Naive thymus-derived CD8-positive, alpha-beta T cell (primary cell): ENCODE measurements at places on chromosomes 5 and 9. TPM values are rescaled to one million over a fixed set of nuclear protein-coding genes. Genes with fewer than 3 reads are reported as not detected.

Gene N4BP3
- polyA plus RNA-seq = 5.5 TPM

Gene NR5A1
- not detected for polyA plus RNA-seq

- no peak overlapping the region for H3K27ac ChIP-seq
- H3K36me3 ChIP-seq = peaks cover 30% of the 10 kb centered on the region
- DNase-seq = no peak
- no peak overlapping the region for H3K4me3 ChIP-seq
Measured at GRCh38 chr5:132365213-132365612, 4.3 kb upstream of the SLC22A5 start.

Gene TRIM14
- polyA plus RNA-seq = 84.0 TPM

- no peaks in the 10 kb centered on the region for H3K4me1 ChIP-seq
- no peak overlapping the region for H3K4me3 ChIP-seq
- DNase-seq = no peak
- H3K36me3 ChIP-seq = no peaks in the 10 kb centered on the region
- no peak overlapping the region for H3K27ac ChIP-seq
- peaks cover 5% of the 10 kb centered on the region for H3K27me3 ChIP-seq
Measured at GRCh38 chr5:76930083-76930482, 22.8 kb upstream of the CRHBP start.

- peaks cover 3% of the 10 kb centered on the region for H3K36me3 ChIP-seq
- H3K4me1 ChIP-seq = peaks cover 15% of the 10 kb centered on the region
- H3K27ac ChIP-seq = no peak overlapping the region
- no peaks in the 10 kb centered on the region for H3K27me3 ChIP-seq
- DNase-seq = no peak
Measured at GRCh38 chr5:65556181-65556580, 6.8 kb downstream of the CENPK start.

GRCh38 chr9:36092509-36093215 lies 43.9 kb upstream of the GLIPR2 start:
- H3K36me3 ChIP-seq = peaks cover 4% of the 10 kb centered on the region
- peak; percentile 14 for DNase-seq
- H3K27ac ChIP-seq = peak overlapping the region; percentile 81
- H3K4me1 ChIP-seq = peaks cover 13% of the 10 kb centered on the region
- H3K27me3 ChIP-seq = no peaks in the 10 kb centered on the region
- peak overlapping the region; percentile 53 for H3K4me3 ChIP-seq

DNA sequence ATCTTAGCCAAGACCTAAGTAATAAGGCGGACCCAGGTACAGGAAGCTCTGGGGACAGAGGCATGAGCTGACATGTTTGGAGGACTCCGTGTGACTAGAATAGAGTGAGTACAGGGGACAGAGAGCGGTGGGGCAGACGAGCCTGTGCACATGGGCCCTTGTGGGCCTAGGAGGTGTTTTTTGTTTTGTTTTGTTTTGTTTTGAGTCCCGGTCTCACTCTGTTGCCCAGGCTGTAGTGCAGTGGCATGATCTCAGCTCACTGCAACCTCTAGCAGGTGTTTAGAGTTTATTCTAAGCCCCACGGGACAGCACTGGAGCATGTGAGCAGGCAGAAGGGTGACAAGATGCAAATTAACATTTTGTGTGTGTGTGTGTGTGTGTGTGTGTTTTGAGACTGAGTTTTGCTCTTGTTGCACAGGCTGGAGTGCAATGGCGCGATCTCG lies 3.1 kb upstream of the EEIG1 start:
- H3K36me3 ChIP-seq = peaks cover 9% of the 10 kb centered on the region
- peaks cover 45% of the 10 kb centered on the region for H3K4me1 ChIP-seq
- H3K4me3 ChIP-seq = peak overlapping the region; percentile 59
- no peaks in the 10 kb centered on the region for H3K27me3 ChIP-seq
- H3K27ac ChIP-seq = peak overlapping the region; percentile 98
- no peak for DNase-seq

DNA sequence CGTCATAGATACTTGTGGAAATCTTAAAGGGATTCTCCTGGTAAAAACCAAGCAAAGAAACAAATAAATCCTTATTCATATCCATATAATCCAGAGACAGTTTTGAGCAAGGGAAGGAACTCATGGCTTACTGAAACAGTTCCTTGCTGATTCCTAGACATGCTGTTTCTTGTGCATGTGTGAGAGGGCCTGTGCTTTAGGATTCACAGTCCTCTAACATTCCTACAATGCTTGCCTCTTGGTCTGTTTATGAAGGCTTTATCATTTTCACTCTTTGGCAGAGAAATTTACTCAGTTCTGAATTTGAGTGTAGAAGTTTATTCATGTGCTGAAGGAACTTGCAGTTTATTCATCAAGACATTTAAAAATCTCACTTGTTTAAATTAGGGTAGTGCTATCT lies 123.4 kb downstream of the RPS23 start:
- H3K27me3 ChIP-seq = no peaks in the 10 kb centered on the region
- no peak overlapping the region for H3K27ac ChIP-seq
- no peaks in the 10 kb centered on the region for H3K4me1 ChIP-seq
- no peaks in the 10 kb centered on the region for H3K36me3 ChIP-seq

- no peaks in the 10 kb centered on the region for H3K27me3 ChIP-seq
- no peak overlapping the region for H3K4me3 ChIP-seq
- H3K27ac ChIP-seq = no peak overlapping the region
- no peak for DNase-seq
- H3K36me3 ChIP-seq = peaks cover 46% of the 10 kb centered on the region
Measured at GRCh38 chr5:103207011-103207410, 51.6 kb upstream of the MACIR start.

DNA sequence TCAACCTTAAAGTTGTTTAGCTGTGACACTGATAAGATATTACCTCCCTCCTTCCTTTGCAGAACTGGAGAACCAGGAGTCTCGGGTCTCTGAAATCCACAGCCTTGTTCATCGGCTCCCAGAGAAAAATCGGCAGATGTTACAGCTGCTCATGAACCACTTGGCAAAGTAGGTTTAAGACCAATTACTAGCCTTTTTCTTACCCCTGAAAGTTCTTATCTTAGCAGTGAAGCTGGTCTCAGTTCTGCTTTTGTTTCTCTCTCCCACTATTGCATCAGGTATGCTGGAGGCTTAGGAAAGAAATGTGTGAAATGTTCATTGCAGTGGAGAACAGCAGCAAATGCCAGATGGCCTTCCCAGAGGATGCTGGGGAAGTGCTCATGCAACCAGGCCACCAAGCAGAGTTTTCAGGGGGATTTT lies 287.4 kb downstream of the ARHGAP26 start:
- H3K4me3 ChIP-seq = no peak overlapping the region
- H3K4me1 ChIP-seq = peaks cover 29% of the 10 kb centered on the region
- no peak overlapping the region for H3K27ac ChIP-seq
- no peak for DNase-seq

DNA sequence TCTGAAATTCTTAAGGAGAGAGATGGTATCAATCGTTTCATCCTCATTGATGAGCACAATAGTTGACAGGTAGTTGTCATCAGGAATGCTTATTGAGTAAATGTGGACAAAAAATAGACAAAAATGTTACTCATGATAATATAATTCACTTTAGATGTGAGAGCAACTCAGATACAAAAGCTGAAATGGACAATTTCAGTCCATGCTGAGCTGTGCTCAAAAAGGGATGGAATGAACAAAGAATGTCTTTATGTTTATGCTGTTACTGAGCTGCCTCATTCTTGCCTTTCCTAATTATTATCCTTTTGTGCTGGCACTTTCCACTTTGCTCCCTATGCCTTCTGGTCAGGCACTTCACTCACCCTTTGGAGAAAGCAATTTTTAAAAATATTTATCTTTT lies 49.5 kb downstream of the JAKMIP2 start:
- H3K36me3 ChIP-seq = no peaks in the 10 kb centered on the region
- H3K4me1 ChIP-seq = peaks cover 7% of the 10 kb centered on the region
- no peak overlapping the region for H3K4me3 ChIP-seq
- H3K27ac ChIP-seq = no peak overlapping the region
- no peaks in the 10 kb centered on the region for H3K27me3 ChIP-seq

DNA sequence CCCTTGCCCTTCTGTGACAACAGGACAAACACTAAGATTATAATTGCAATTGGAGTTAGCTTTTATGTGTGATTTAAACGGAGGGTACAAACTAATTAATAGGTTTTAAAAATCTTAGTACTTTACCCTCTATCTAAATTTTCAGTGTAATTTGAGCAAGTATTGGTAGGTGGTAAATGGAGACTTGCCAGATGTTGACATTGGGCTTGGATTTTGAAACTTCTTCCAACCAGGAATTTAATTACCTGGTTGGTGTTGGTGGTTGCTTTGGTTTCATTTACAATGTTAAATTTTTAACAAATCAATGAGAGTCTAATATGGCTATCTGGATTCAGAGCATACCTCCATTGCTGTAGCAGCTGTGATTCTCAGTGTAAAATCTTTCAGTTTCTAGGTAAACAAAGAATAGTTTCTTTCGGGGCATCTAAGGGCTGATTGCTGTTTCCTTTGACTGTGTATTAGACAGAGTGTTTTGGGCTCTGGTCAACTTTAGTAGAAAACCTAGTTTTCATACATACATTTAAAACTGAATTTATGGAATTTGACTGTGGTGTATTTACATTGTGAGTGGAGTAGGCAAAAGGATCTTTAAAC lies 1.9 kb downstream of the DAPK1 start:
- H3K36me3 ChIP-seq = no peaks in the 10 kb centered on the region
- H3K27ac ChIP-seq = no peak overlapping the region

Gene SH2D3C
- 23.5 TPM for polyA plus RNA-seq

DNA sequence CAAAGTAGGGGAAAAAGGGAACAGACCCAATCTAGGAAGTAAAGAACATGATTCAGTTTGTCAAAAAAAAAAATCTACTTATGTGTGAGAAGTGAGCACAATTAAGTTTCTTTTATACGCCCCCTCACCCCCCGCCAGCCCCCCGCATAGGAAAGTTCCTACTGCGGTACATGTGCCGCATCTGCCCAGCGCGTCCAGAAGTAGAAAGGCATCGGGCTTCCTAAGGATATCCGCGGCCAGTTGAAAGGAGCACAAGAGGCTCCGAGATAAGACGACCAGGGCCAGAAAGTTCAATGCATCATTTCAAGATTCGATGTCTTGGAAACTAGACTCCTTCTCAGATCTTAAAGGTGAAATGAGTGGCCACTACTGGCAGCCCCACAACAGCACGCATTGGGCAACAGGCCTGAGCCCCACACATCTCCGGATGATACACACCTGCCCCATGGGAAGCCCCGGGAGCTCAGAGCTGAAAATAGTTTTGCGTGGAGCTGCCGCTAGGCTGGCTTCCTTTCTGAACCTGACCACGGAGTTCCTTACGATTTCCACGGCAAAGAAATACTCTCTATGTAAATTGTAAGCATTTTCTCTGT lies 203.9 kb downstream of the RAB3C start:
- no peak overlapping the region for H3K27ac ChIP-seq
- peaks cover 4% of the 10 kb centered on the region for H3K27me3 ChIP-seq
- no peak for DNase-seq
- H3K4me3 ChIP-seq = no peak overlapping the region

Gene SLC34A1
- polyA plus RNA-seq = not detected

Gene TTC23L
- not detected for polyA plus RNA-seq

- DNase-seq = no peak
- no peaks in the 10 kb centered on the region for H3K36me3 ChIP-seq
- no peak overlapping the region for H3K4me3 ChIP-seq
- H3K4me1 ChIP-seq = no peaks in the 10 kb centered on the region
Measured at GRCh38 chr5:60293518-60293917, 400.0 kb upstream of the PDE4D start.

Gene MAT2B
- 260 TPM for polyA plus RNA-seq

- DNase-seq = no peak
- no peaks in the 10 kb centered on the region for H3K4me1 ChIP-seq
- no peak overlapping the region for H3K27ac ChIP-seq
- no peak overlapping the region for H3K4me3 ChIP-seq
Measured at GRCh38 chr5:2459251-2459650, 292.2 kb downstream of the IRX2 start.

DNA sequence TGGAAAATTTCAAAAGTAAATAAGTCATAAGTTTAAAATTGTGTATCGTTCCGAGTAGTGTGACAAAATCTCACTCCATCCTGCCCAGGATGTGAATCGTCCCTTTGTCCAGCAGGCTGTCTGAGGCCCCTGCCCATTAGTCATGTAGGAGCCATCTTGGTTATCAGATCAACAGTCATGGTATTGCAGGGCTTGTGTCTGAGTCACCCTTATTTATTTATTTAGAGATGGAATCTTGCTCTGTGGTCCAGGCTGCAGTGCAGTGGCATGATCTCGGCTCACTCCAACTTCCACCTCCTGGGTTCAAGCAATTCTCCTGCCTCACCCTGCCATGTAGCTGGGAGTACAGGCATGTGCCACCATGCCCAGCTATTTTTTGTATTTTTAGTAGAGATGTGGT lies 30.2 kb downstream of the ITGA2 start:
- no peak for DNase-seq
- no peak overlapping the region for H3K27ac ChIP-seq
- no peaks in the 10 kb centered on the region for H3K4me1 ChIP-seq
- no peak overlapping the region for H3K4me3 ChIP-seq
- H3K27me3 ChIP-seq = peaks cover 17% of the 10 kb centered on the region

DNA sequence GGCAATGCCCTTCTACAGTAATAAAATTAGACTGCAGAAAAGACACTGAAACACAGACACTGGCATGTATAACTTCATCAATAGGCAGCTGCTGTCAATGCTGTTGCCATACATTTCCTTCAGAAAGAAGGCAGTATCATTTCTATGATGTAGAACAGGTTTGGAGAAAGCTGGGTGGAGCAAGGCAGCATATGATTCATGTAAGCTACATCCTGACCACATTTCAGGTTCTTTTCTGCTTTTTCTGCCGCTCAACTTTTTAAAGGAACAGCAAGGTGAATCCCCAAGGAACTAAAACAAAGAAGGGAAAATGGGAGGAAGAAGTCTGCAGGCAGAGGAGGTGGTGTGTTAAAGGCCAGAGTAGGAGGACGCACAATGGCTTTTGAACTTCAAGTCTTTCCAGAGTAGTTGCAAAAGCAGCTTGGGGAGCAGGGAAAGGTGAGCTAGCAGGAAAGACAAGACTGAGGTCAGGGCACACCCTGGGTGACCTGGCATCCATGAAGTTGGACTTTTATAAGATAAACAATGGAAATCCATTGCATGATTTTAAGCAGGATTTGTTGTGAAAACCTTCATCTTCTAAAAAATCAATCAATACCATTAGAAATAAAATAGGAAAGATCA lies 142.1 kb downstream of the MED10 start:
- H3K36me3 ChIP-seq = no peaks in the 10 kb centered on the region
- H3K27ac ChIP-seq = no peak overlapping the region
- no peaks in the 10 kb centered on the region for H3K4me1 ChIP-seq
- no peak for DNase-seq
- peaks cover 12% of the 10 kb centered on the region for H3K27me3 ChIP-seq

- no peak for DNase-seq
- H3K27ac ChIP-seq = no peak overlapping the region
- H3K36me3 ChIP-seq = no peaks in the 10 kb centered on the region
- peaks cover 12% of the 10 kb centered on the region for H3K27me3 ChIP-seq
- H3K4me1 ChIP-seq = no peaks in the 10 kb centered on the region
Measured at GRCh38 chr5:90274216-90274615, 135.3 kb downstream of the CETN3 start.
